ENCODE measurements at places on chromosomes 5 and 9. TPM values are rescaled to one million over a fixed set of nuclear protein-coding genes. Genes with fewer than 3 reads are reported as not detected.

DNA sequence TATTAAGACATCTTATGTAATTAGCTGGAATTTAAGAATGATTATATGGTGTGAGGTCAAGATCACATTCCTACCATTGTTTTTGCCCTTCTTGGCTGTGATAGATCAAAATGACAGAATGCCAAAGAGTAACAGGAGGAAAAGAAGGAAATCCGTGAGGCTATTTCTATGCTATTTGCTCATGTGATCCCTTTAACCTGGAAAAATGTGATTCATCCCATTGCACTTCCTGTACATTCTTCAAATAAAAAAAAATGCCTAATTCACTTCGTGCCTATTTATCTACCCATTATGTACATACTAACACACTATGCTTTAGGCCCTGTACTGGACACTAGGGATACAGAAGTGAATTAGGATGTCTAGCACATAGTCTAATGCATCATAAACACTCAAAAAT lies 154.1 kb upstream of the PAPPA start:
- no peak for DNase-seq

- DNase-seq = no peak
Measured at GRCh38 chr5:147359581-147359980, 124.8 kb downstream of the STK32A start.

GDA gene
- total RNA-seq = not detected

PCDHB10 gene
- total RNA-seq = 0.35 TPM

- DNase-seq = no peak
Measured at GRCh38 chr9:84697509-84698114, 28.1 kb downstream of the NTRK2 start.

DNA sequence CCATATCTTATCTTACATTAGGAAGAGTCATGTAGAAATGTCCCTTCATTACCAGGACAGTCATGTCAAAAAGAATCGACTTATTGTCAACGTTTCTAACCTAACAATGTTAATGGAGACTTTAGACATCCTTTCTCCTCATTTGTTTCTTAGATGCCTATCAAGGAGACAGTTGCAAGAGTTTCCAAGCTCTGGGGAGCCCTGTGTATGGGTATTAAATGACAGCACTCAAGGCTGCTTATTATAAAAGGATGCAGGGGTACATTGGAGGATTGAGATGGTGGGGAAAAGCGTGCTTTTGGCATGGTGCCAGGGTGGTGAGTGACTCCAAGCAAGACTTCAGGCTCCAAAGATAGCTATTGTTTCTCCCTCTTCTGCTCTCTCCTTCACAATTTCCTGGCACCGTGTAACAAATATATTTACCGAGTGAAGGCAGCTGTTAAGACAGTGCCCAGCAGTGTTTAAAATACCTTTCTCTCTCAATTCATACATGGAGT lies 461.3 kb upstream of the CLINT1 start:
- DNase-seq = no peak

- no peak for DNase-seq
Measured at GRCh38 chr9:115849679-115850412, 303.7 kb upstream of the PAPPA start.

DNA sequence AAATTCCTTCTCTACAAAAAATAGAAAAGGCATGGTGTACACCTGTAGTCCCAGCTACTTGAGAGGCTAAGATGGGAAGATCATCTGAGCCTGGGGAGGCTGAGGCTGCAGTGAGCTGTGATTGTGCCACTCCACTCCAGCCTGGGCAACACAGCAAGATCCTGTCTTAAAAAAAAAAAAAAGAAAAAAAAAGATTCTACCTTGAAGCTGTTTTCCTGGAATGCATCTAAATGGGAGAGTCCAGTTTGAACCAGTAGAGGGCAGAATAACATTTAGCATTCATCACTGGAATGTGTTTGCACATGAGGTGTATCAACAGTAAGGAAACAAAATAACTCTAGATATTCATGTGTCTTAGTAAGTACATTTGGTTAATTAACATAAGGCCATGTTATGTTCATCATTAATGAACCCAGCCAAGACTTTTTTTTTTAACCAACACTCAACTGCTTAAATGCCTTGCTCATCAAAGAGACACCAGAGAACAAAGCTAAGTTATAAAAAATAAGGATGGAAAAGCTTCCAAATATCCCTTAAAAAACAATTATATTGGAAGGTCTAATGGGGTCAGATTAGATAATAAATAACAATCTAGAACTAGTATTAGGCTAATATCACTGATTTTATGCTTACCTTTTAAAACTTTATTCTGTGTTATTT lies 16.1 kb downstream of the IFNE start:
- DNase-seq = no peak

- DNase-seq = no peak
Measured at GRCh38 chr9:101442318-101442717, 6.7 kb upstream of the ALDOB start.

- no peak for DNase-seq
Measured at GRCh38 chr5:78787783-78788182, 139.2 kb upstream of the LHFPL2 start.

SLC1A3 gene
- 45.6 TPM for total RNA-seq

DNA sequence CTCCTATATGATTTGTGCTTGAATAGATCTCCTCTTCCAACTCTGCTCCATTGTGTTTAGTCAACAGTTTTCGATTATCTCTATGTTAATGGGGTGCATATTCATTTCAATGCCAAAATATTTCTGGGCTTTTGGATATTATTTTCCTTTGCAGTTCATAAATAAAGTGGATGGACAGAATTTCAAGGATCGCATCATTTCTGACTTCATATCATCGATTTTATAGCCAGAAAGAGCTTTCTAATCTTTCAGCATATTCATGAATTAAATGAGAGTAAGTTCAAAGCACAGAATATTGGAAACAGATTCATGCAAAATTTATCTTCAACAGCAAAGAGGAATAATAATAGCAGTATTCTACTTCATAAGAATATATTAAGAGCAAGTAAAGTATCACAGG lies 60.0 kb upstream of the MINAR2 start:
- DNase-seq = no peak

GRCh38 chr9:78311886-78312524 lies 15.1 kb downstream of the PSAT1 start:
- DNase-seq = no peak

MTX3 gene
- total RNA-seq = 11.1 TPM
